Large intestine (tissue), 12 donors: ENCODE measurements at places on chromosomes 7 and 10. TPM values are rescaled to one million over a fixed set of nuclear protein-coding genes. Genes with fewer than 3 reads are reported as not detected.

ADAMTS14 gene
- polyA plus RNA-seq = 7.2 TPM

NODAL gene
- 0.33 TPM for polyA plus RNA-seq

DOCK1 gene
- 29.5 TPM for polyA plus RNA-seq

GNAT3 gene
- 0.57 TPM for polyA plus RNA-seq

PRSS37 gene
- polyA plus RNA-seq = 0.34 TPM

PSD gene
- polyA plus RNA-seq = 62.0 TPM

STOX1 gene
- 5.8 TPM for polyA plus RNA-seq

FRMPD2 gene
- 0.06 TPM for polyA plus RNA-seq

ANXA8 gene
- polyA plus RNA-seq = 18.2 TPM

FANK1 gene
- polyA plus RNA-seq = 5.0 TPM

GDF2 gene
- not detected for polyA plus RNA-seq

EN2 gene
- polyA plus RNA-seq = not detected

RSPH10B gene
- polyA plus RNA-seq = 0.52 TPM

FBXL15 gene
- polyA plus RNA-seq = 22.8 TPM

RSU1 gene
- polyA plus RNA-seq = 37.0 TPM

TFPI2 gene
- polyA plus RNA-seq = 15.5 TPM

ZNF804B gene
- 0.04 TPM for polyA plus RNA-seq

GSAP gene
- polyA plus RNA-seq = 13.6 TPM

OR2A12 gene
- polyA plus RNA-seq = 0.04 TPM

NCF1 gene
- polyA plus RNA-seq = 3.1 TPM

HEPACAM2 gene
- 63.2 TPM for polyA plus RNA-seq

CLDN15 gene
- 115 TPM for polyA plus RNA-seq

TLX1 gene
- polyA plus RNA-seq = 0.57 TPM

ZNF248 gene
- polyA plus RNA-seq = 25.1 TPM

OR2A5 gene
- under 0.01 TPM for polyA plus RNA-seq

SCIN gene
- 4.3 TPM for polyA plus RNA-seq
